GM10248 (cell line): ENCODE measurements at places on chromosomes 11 and 22.
A peak's percentile ranks its signal among the peaks of the same experiment; 100 is the strongest.

DNA sequence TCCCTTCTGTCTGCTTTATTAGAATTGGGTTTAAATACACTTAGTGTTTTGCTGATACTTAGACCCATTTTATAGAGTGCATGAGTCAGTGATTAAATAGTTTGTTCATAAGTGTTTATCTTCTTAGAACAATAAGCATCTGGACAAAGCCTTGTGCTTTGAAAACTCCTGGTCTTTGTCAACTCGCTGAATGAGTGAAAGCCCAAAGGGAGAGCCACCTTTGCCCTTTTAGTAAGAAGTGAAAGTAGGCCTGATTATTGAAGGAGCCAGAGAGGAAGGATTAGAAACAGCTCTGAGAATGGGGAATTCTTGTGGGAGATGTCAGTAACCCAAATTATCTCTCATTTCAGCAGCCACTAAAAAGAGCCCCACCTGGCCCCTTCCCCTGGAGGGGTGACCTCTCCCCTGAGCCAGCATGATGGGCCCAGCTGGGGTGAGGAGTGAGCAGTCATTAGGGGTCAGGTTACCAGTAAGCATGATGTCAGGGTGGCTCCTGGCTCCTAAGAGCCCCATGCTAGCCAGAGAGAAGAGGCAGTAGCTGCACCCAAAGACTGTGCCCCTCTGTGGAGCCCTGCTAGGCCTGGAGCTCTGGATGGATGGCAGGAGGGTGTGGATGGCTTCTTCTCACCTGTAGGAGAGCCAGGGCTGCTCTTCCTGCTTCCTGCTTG lies 125.1 kb upstream of the E2F8 start:
- peak; percentile 24 for DNase-seq

GRCh38 chr11:111428113-111428876 lies 49.2 kb upstream of the POU2AF1 start:
- no peak for DNase-seq

- DNase-seq: no peak
Measured at GRCh38 chr11:121464352-121464946, 11.7 kb upstream of the SORL1-AS1 start.

DNA sequence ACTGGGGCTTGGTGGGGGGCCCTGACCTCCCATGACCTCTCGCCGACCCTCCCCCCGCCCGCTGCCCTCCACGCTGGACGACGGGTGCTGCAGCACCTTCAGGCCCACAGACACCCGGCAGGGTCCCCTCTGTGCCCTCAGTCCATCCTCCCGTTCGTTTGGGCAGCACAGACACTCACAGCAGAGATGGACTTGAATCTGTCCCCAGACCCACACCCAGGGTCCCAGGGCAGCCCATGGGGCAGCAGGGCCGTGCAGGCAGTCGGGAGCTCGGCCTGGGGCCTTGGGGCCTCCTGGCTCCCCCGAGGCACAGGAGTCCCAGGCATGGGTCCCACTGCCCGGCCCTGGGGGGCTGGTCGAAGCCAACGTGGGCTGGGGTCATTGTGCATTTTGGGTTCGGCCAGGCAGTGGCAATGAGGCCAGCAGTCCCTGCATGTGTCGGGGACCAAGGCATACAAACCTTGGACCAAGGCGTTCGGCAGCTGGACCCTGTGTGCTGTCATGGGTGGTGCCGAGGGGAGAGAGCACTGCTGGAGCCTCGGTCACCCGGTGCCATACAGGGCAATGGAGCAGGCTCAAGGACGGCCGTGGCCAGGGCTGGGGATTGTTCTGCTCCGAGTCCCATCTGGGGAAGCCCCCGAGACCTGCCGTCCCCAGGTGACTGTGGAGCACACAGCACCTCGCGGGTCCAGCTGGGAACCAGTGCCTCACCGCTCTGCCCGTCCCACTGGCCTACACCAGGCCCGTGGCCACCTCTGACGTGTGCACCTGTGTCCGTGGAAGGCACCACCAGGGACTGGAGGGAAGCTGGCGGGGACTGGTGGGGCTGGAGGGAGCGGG lies 19.3 kb upstream of the BRSK2 start:
- no peak for DNase-seq

GRCh38 chr11:77311701-77312100 lies 10.2 kb upstream of the GDPD4 start:
- no peak for DNase-seq

GRCh38 chr11:1308743-1309497 lies 512 bp downstream of the TOLLIP start:
- no peak for DNase-seq

GRCh38 chr22:28791841-28792490 lies 8.4 kb downstream of the XBP1 start:
- DNase-seq: peak; percentile 57

- DNase-seq: no peak
Measured at GRCh38 chr11:101446726-101447125, 137.1 kb downstream of the TRPC6 start.

GRCh38 chr22:21055564-21055834 lies 9.8 kb downstream of the LRRC74B start:
- DNase-seq: no peak
